ENCODE measurements at places on chromosomes 12 and 14.

DNA sequence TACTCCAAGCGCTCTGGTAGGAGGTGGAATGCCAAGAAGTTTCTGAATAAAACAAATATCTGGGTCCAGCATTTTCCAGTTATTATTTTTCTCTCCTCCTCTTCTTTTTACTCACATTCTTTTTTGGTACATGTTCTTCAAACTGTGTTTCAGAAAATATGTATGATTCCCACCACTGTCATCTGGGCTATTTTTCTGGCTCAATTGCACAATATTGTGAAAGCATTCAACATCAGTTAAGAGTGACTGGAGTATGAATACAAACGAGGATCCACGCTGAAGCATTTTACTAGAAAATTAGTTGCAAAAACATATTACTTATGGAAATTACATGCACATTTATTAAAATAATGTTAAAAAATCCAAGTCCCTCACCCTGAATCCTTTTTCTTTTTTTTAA is 61.5 kb downstream of the KCNMB4 start:
- DNase-seq = no peak

DNA sequence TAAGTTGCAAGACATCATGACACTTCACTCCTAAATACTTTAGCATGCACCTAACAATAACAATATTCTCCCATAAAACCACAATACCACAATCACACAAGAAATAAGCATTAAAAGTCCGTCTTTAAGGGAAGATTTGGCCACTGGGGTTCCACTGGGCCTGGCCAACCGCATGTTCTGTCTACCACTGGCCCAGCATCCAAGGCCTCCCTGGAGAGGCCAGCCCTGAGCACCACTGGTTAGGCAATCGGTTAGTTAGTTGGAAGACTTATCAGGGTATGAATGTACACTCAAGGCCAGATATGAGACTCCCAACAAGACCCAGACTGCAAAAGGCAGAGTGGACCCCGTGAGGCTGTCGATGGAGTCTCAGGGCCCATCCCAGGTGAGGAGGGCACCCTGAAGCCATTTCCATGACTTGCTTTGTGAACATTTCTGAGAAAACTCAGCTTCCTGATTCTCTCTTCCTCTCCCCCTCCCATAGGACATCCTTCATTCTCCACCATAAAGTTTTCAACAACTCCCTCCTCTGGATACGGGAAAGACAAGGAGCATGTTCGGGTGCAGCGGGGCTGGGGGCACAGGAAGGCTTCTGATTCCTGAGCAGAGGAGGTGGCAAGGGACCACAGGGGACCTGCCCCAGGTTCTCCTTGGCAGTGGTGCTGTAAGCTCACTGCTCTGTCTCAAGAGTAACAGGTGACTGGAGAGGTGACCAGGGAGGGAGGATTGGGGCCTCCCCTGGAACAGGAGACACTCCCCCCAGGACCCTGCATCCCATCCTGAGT is 5.9 kb downstream of the PXN start:
- no peak for DNase-seq

DNA sequence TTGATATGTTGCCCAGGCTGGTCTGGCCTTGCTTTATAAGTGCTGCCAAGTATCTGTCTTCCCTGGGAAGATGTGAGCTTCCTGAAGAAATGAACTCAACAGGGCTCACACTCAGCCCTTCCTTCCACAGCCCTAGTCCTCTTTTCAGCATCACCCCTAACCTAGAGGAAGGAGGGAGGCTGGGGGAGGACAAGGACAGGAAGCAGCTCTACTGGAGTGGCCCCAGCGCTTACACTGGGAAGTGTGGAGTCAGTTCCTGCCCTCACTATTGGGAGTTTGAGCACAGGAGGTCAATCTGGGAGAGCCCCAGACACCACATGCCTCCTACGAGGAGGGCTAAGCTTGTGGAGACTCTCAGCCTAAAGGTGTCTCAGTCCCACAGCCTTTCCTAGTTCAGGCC is 16.8 kb downstream of the GALNT6 start:
- DNase-seq = no peak

DNA sequence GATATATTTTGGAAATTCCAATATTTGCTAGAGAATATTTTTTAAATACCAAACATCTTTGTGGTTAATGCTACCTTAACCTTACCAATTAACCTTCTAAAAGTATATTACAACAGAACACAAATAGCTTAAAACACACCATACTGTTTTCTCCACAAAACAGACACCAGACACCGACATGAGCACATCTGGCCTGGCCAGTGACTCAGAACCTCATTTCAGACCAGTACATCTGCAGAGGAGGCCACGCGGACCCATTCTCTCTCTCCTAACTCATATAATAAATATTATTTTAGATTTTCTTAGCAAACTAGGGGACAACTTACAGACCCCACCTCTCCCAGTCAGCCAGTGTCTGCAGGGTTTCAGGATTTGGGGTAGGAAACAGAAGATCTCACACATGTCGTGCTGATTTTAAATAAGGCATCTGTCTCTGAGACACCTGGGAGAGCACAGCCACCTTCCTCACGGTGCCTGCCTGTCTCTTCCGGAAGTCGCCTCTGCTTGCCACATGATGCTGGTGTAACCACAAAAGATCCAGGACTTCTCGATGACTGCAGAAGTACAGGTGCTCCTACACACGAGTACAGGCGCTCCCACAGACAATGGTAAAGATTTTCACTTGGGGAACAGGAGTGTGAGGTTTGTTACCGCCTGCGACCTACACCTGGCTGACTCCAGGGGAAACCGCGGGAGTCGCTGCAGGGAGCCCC is 9.7 kb upstream of the ANKLE2 start:
- no peak for DNase-seq

DNA sequence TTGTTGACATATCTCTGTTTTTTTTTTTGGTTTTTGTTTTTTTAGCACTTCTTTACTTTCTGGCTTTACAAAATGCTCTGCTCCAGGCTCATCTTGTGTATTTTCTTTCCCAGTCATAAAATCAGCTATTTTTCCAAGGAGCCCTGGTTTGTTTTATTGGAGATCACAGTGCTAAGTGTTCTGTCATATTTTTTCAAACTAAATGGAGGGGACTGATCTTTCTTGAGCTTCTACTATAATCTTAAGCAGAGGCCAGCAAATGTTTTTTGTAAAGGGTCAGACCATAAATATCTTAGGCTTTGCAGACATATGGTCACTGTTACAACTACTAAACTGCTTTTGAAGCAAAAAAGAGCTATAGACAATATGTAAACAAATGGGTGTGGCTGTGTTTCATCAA is 30.6 kb upstream of the LIN7A start:
- DNase-seq = no peak

- no peak for DNase-seq
Observed at GRCh38 chr12:112967858-112968257, 10.5 kb upstream of the OAS2 start.

DNA sequence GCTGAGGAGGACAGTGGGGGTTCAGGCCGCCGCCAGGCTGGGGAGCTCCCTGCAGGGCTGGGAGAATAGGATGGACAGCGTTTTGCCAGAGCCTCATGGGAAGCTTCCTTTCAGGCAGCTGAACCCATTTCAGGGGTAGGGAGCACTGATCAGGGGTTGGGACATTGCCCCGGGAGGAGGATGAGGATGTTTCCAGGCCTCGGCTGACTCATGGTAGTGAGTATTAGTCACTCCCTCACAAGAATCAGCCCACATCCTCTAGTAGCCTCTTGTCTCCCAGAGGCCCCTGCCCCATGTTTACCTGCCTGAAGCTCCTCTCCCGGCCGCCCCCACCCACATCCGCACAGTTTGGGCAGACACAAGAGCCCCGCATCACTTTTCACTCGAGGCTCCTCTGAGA is 89.8 kb downstream of the ZFP36L1 start:
- DNase-seq = no peak

DNA sequence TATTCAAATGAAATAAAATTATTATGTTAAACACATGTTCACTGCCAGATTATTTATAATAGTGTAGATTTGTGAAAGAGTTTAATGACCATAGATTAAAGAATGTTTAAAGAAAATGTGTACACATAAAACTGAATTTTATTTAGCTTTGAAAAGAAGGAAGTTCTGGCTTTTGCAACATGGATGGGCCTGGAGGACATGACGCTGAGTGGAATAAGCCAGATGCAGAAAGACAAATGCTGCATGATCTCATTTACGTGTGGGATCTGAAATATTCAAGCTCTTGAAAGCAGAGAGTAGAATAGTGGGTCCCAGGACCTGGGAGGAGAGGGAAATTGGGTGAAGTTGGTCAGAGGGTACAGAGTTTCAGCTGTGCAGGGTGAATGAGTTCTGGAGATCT is 1261.2 kb downstream of the TMEM121 start:
- DNase-seq = no peak

GRCh38 chr14:53113989-53114388 is 39.1 kb downstream of the DDHD1 start:
- DNase-seq = no peak

- no peak for DNase-seq
Observed at GRCh38 chr14:69395929-69396328, 2.2 kb downstream of the ERH start.

GRCh38 chr12:42932936-42933335 is 343.4 kb upstream of the PRICKLE1 start:
- DNase-seq = no peak

DNA sequence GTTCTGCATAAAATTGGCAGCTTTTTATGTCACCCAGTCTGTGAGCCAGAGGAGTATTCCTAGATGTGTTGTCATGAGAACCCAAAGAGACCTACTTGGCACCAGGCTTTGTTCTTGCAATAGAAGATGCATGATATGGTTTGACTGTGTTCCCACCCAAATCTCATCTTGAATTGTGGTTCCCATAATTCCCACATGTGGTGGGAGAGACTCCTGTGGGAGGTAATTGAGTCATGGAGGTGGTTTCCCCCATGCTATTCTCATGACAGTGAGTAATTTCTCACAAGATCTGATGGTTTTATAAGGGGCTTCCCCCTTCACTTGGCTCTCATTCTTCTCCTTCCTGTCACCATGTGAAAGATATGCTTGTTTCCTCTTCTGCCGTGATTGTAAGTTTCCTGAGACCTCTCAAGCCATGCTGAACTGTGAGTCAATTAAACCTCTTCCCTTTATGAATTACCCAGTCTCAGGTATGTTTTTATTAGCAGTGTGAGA is 572.0 kb upstream of the ATP2B1 start:
- no peak for DNase-seq

- DNase-seq = no peak
Observed at GRCh38 chr12:64749461-64750200, 9.6 kb downstream of the GNS start.

- no peak for DNase-seq
Observed at GRCh38 chr14:59018978-59019377, 169.5 kb upstream of the DAAM1 start.

DNA sequence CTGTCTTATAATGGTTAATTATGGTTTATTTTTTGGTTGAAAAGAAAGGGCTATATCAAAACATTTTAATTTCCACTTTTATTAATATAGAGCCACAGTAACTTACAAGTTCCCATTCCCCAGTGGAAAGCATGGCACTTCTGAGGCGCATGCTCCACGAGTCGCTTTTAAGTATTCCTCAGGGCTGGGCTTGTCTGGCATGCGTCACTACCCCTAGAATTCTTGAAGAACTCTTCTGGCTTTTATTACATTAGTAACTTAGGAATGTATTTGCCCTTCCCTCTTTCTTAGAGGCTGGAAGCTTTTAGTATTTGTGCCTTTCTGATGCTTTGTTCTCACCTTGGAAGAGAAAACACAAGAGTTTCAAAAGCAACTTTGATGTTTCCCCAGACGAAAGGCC is 81.1 kb downstream of the ESR2 start:
- no peak for DNase-seq

DNA sequence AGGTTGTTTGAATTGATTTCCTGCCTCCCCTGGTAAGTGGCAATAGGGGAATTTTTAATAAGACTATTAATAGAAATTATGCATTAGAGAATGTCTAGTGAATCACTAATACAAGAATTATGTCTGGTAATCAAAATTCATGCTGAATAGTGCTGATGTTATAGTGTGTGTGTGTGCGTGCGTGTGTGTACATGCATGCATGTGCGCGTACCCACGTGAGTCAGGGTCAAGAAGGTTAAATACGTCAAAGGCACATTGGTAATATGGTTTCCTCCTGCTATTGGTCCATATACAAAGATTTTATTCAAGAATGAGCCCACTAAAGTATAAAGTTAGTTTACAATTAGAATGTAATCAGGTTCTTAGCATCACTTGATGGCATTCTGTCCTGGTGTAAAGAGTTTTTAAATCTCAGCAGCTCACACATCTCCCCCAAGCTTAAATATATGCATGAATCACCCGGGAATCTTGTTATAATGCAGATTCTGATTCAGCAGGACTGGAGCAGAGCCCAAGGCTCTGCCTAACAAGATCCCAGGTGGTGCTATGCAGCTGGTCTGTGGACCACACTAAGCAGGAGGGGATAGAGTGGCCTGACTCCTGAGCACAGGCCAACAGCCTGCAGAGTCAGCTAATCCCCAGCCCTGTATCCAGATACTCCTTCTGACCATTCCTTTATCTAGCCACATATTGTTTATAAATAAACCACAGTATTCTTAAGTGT is 43.9 kb downstream of the TTC9 start:
- DNase-seq = no peak

Measured in retina (tissue), 1 donor.